Activated T-cell treated with anti-CD3 and anti-CD28 coated beads for 4 hours (primary cell): ENCODE measurements at places on chromosomes 3 and 15.

DNA sequence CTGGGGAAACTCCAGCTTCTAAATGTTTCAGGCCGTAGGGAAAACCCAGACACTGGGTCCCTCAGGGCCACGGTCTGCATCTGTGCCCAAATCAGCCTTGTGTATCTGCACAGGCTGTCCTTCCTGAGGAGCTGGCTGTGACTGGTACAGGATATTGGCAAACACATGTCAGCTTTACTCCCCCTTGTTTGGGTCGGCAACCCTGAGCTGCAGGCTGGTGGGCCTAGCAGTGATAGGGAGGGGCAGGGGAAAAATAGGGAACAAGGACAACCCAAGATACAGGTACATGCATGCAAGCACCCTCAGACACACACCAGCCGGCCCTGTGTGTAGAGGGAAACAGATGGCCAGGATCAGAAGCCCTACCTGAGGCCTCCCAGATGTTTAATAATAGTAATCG is 28.7 kb upstream of the HCN4 start:
- DNase-seq: no peak

DNA sequence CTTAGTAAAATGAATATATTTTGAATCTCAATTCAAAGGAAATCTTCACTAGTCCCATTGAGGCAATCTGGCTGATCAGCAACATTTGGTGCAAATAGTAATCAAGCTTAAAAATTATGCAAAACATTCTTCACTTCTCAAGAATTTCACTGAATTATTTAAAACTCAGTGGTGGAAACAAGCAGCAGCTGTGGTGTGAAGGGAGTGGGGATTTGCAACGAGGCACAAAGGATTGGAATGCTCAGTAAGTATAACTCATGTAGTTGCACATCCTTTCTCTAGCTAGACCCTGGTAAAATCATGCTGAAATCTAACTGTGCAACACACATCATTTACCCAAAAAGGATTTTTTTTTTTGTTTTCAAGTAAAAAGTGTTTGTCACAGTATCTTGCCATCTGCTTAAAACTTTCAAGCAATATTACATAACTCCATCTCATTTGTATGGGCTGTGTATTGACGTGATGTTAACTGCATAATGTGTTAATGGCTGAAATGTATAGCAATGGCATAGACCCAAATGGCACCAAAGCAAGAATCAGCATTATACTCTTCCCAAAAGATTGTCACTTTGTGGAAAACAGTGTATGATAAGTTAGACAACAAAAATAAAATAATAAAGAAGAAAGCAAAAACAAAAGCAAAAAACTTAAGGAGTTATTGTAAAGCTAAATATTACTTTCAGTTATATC is 816.6 kb downstream of the EPHA3 start:
- DNase-seq: no peak

DNA sequence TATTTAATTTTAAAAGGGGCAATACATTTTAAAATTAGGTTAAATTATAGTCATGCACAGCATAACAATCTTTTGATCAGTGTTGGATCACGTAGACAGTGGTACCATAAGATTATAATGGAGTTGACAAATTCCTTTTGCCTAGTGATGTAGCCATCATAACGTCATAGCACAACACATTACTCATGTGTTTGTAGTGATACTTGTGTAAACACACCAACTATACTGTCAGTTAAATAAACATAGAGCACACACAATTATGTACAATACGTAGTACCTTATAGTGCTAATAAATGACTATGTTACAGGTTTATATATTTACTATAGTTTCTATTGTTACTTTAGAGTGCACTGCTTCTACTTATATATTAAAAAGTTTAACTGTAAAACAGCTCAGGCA is 31.2 kb downstream of the FOXB1 start:
- no peak for DNase-seq

DNA sequence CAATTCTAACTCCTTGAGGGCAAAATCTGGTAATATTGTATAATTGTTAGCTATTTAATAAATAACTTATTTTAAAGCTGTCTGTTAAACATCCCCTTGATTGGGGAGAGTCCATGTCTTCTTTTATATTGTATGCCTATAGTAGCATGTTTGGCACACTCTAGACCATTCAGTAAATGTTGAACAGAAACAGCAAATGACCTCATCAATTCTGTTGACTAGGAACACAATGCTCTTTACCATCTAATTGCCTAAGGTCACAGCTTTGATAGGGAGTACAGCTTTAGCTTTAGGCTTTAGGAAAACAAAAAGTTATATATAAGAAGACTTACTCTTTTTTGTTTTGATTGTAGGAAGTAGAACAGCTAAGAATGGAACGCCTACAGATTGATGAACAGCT is 27.0 kb downstream of the DNAJC19 start:
- no peak for DNase-seq

DNA sequence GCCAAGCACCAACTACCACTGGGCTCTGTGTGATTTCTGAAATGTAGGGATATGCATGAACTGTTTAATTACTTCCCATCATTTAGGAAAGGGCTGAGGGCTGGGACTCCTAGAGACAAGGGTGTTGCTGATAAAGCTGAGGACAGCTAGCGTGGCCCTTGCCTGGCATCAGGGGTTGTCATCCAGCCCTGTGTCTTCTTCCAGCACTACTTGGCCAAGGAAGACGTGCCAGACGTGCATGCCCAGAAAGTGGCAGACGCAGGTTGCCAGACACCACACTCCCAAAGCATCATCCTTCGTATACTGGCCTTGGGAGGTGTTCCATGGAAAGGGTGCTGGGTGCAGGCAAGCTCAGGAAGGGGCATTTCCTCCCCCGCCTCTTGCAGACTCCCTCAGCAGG is 64.8 kb downstream of the LRIG1 start:
- no peak for DNase-seq

DNA sequence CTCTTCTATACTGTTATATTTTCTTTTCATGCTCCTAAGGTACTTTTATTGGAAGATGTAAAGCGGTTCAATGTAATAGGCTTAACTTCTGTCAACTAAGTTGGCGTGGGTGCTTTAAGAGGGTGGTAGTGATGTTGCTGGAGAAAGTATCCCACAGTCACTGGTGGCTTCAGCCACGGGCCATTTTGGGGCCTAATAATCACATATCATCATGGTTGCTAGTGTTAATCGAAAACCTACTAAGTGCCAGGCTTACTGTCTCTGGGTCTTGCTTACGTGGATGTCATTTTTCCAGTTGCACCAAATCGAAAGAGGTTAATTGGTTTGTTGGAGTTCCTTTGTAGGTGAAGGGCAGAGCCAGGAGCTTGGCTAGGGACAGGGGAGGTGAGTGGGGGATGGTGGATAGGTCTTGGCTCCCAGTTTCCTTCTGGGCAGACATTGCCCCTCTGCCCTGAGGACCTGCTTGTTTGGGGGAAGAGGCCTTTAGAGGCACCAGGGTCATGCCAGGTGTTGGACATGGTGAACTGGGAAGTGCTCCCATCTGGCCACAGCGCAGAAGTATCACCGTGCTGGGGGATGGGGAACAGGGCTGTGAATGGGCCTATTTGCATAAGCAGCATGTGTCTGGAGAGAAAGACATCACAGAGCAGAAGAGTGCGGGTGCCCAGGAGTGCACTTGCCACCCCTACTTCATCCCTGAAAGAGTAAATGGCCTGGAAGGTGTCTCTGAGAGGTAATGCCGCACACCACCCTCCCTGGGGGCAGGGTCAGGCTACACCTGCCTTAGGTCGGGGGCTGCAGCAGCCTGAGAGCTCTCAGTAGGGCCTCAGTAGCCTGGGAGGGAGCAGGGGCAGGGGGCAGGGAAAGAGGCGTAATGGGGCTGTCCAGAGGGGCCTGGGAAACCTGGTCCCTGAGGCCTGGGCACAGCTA is 62.4 kb upstream of the POLG start:
- DNase-seq: no peak

- no peak for DNase-seq
Measured at GRCh38 chr3:106347350-106347749, 478.5 kb upstream of the CBLB start.

GRCh38 chr3:194955546-194955945 is 269.9 kb downstream of the FAM43A start:
- no peak for DNase-seq

DNA sequence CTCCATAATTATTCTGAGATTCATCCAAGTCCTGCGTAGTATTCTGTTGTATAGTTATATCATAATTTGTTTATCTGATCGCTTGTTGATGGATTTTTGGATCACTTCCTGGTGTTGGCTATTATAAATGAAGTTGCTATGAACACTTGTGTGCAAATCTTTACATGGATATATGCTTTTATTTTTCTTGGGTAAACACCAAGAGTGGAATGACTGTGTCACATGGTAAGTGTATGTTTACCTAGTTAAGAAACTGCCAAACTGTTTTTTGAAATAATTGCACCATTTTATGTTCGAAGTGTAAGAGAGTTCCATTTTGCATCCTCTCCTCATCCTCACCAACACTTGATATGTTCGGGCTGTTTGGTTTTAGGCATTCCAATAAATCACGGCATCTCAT is 360.4 kb upstream of the FRG2C start:
- no peak for DNase-seq

- no peak for DNase-seq
Measured at GRCh38 chr3:124372775-124373174, 357.5 kb upstream of the UMPS start.

GRCh38 chr15:56254265-56254664 is 10.6 kb upstream of the RFX7 start:
- no peak for DNase-seq

- DNase-seq: no peak
Measured at GRCh38 chr15:40825661-40826422, 2.7 kb downstream of the PPP1R14D start.

DNA sequence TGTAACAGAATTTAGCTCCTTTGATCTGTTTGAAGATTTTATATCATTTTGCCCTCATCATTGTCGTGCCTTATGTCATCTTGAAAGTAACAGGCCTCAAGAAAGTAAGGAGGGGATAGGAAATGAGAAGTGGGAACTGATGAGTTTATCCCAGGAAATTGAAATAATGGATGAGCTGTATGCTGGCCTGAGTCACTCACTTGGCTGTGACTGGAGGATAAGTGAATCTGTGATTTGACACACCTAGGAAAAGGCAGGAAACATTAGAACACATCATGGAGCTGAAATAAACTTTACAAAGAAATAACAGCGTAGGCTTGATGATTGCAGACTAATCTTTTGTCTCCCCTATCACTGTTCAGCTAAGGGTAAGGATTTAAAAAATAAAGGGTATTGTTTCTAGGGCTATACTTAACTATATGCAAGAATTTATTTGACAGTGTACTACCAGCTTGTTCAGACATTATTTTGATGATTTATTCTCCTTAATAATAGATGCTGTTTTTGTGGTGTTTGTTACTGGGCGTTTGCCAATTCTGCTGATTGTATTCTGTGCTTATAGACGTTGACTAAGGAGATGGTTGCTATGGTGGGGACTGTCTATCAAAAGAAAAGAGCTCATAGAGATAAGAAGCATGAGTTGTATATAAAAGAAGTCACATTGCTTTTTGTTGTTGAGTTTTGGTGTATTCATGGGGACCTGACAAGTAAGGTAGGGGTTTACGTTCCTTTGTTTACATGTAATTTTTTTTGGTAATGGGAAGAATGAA is 105.6 kb upstream of the ROPN1 start:
- no peak for DNase-seq

- no peak for DNase-seq
Measured at GRCh38 chr15:48748535-48748934, 62.3 kb downstream of the CEP152 start.

DNA sequence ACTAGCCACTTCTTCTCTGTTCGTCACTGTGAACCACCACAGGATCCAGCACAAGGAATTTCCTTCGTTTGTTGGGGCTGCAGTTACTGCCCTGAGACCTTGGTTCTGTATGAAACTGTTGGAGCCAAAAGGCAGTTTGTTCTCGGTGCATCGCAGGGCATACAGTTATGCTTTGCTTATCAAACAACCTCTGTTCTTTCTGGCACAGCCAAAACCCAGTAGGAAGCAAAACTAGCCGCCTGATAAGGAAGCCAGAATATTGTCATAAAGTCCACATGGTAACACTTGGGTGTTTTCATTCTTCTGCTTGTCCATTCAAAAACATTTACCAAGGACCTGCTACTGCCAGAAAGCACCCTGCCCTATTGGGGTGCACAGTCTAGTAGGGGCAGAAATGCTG is 116.1 kb downstream of the RAB11A start:
- DNase-seq: no peak

GRCh38 chr3:186525369-186526255 is 18.6 kb downstream of the CRYGS start:
- DNase-seq: no peak

DNA sequence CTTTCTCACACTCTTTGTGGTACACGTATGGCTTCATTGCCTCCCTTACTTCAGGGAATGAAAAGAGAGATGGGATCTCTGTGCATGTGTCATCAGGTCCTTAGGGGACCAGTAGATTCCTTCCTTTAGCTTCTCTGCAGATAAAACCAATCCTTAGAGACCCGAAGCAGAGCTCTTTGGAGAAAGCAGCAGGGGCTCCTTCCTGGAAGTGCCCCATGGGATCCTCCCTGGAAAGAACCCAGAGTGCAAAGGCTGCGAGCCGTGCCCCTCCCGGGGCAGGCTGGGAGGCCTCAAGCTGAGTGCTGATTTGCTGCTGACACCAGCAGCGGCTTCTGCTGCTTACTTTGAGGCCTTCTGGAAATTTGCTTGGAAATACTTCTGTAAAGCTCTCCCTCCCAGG is 328.6 kb upstream of the RGMA start:
- DNase-seq: no peak

GRCh38 chr3:148911173-148911572 is 46.1 kb downstream of the CPA3 start:
- DNase-seq: no peak

GRCh38 chr3:39150148-39150802 is 3.1 kb downstream of the CSRNP1 start:
- DNase-seq: no peak

- DNase-seq: no peak
Measured at GRCh38 chr3:195467641-195468390, 25.0 kb upstream of the ACAP2 start.

GRCh38 chr3:136353461-136353860 is 103.3 kb downstream of the PCCB start:
- DNase-seq: no peak

GRCh38 chr15:35208353-35208752 is 123.3 kb upstream of the NANOGP8 start:
- no peak for DNase-seq

GRCh38 chr15:20386198-20386597 is 155.4 kb downstream of the GOLGA6L6 start:
- DNase-seq: no peak

DNA sequence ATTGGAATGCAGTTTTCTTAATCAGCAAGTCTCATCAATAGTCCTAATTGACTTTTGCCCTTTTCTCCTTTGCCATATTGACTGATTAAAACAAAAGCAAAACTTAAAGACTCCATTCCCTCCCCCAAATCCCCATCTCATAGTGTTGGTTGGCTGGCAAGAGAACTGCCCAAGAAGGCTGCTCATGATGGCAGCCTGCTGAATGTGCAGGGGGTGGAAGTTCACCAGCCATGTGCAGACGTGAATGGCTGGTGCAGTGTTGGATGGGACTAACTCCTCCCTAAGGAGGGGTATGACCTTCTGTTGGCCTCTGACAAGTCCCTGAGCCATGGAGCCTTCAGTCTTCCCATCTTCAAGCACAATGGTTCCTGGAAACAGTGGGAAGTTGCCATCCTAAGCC is 7.0 kb downstream of the SMAD3 start:
- DNase-seq: no peak

GRCh38 chr3:49868862-49869466 is 742 bp downstream of the CAMKV start:
- DNase-seq: no peak

GRCh38 chr15:63310646-63311045 is 33.2 kb downstream of the APH1B start:
- no peak for DNase-seq
